ENCODE measurements at places on chromosomes 1 and 21. TPM values are rescaled to one million over a fixed set of nuclear protein-coding genes. Genes with fewer than 3 reads are reported as not detected.

GRCh38 chr1:27117733-27118439 is 37.0 kb downstream of the SLC9A1 start:
- no peak for DNase-seq

GRCh38 chr1:170669586-170670530 is 5.9 kb downstream of the PRRX1 start:
- no peak for DNase-seq

DNA sequence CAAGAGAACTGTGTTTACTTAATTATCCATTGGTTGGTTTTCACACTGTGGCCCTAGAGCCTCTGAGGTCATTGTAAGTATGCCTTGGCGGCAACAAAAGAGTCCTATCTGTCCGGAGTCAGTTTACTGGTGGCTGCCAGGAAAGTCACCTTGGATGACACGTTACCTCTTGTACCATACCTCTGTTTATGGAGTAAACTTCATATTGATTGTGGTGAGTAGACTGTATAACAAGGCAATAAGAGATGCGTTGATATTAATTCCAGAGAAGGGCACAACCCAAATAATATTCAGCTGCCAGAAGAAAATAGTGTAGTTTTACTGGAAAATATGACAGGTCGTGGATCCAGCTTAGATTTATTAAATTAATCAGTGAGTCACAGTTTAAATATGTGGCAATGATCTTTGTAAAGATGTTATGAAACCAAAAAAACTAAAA is 20.4 kb upstream of the KIF14 start:
- no peak for DNase-seq

DNA sequence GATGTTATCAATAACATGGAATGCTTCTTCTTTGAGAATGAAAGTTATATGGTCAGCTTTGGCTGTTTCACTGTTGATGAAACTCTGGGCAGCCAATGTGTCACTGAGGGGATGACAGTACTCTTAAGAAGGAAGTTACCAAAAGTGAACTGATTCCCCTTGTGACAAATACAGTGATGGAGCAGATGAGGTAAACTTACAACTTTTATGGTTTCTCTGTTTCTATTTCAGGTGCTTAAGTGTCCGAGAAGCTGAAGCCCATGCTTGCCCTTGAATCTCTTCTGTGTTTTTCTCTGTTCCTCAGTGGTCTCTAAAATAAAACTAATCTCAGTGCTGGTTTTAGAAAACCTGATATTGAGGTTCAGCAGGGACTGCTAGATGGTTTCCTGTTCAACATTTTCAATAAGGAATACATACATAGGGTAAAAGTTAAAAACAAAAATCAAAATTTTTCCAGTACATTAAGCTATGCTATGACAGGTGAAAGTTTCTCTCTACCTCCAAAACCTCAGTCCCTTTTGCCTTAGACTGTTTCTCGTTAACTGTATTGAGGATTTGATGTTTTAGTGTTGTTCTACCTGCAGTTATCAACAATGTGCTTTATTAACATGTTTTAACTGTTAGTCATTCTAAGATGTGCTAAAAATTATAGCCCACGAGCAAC is 454.4 kb upstream of the ADGRL4 start:
- DNase-seq = no peak

- no peak for DNase-seq
Observed at GRCh38 chr1:91696321-91696720, 189.6 kb downstream of the TGFBR3 start.

DNA sequence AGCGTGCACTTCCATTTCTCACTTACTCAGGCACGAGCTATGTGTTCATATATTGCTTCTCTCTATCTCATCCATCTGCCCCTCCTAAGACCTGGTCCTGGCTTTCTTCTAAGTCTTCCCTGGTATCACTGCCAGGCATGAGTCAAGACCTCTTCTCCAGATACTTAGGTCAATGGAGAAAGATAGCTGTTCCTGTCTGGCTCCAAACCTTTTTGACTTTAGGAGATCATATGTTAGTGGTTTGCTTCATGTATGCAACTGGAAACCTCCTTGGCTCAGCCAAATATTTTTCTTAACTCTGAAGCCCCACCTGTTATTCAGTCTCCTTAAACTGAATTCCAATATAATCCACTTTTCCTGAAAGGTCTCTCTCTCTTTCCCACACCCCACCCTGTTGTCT is 211.6 kb upstream of the PTBP2 start:
- no peak for DNase-seq

DNA sequence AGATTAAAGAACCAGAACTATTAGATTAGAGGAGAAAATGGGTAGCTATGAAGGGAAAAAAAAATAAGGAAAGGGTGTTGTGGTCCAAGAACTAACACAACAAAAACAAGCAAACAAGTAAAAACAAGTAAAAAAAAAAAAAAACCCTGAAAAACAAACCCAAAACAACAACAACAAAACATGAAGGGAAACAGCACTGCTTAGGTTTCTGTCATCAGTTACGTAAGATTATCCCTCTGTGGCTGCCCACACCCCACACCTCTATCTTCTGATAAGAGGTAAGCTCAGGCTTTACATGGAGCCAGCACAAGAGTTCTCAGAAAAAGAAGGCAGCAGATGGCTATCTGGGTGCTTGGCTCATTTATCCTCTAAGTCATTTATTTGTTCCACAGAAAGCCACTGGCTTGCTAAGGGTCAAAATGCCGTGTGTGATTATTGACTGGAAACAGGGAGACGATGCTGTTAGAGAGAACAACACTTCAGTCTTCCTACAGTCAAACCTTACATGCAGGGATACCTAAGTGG is 57.5 kb downstream of the KIAA0319L start:
- no peak for DNase-seq

GRCh38 chr1:46223472-46223943 is 20.4 kb downstream of the LURAP1 start:
- DNase-seq = peak; percentile 49

DNA sequence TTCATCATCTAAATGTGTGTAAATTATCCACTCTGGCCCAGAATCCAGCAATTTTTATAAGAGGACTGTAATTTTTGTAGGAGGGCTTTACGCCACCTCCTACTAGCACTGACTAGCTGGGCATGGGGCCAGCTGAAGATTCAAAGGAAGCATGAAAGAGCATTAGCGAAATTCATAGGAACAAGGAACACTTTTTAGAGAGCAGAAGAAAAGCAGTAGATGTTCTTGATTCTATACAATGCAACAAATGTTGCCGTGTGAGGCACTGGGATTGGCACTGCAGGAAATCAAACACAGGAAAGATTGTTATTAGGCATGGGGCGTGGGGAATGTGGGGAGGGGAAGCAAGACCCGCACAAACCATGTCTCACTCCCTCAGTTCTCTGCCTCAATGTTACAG is 58.4 kb upstream of the PARP1 start:
- DNase-seq = no peak

DNA sequence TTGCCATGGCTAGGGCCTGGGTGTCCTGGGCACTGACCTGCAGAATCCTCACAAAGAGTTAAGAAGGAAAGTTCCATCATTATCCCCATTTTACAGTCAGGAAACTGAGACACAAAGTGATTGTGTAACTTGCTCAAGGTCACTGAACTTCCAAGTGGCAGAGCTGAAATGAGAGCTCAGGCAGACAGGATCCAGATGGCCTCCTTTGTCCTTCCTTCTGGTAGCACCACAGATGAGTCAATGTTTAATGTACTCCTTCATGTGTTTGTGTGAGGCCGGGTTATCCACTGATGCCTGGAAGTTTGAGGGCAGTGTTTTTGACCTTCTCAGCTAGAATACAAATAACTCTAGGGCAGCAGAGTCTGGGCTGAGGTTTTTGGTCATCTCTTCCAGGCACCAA is 207.0 kb downstream of the TNR start:
- no peak for DNase-seq

DNA sequence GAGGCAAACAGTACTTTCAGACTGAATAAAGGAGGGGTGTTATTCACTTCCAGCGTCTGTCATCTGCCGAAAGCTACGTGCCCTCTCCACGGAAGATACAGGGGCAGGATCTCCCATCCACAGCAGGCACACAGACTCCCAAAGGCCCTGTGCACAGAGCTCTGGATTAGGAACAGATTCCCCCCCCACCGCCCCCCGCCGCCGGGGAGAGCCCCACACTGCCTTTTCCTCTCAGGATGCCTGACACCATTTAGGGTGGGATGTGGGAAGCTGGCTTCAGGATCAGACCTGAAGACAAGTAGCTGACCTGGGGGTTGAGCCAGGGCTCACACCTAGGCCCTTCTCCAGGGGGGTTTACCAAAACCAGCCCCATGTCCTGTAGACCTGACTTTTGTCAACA is 8.4 kb upstream of the TCP10L start:
- no peak for DNase-seq

DNA sequence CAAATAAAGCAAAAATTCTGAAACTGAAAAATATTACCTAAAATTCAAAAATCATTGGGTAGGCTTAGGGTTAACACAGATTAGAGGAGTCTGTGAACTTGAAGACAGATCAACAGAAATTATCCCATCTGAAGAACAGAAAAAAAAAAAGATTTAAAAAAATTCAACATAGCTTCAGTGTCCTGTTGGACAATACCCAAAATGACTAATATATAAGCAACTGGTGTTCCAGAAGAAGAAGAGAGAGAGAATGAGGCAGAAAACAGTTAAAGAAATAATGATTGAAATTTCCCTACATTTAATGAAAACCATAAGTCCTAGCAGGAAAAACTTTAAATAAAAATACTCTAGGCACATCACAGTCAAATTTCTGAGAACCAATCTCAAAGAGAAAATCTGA is 31.5 kb downstream of the TMCO1 start:
- DNase-seq = no peak

DNA sequence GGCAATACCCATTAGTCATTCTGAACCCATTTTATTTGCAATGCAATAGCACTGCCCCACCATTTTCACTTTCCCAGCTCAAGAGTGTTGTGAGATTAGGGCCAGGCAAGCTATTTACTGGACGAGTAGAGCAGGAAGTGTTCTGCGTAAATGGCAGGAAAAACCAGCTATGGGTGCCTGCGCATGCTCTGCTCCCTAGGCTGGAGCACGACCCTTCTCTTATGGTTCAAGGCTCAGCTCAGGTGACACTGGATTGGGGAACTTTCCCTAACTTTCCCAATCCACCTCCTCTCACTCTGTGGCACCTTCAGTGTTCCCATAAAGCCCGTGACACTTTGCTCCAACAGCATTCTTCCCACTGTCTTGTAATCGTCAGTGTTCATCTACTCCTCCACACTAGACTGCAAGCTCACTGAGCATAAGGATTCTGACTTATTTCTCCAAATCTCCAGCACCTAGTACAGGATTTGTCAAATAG is 3.6 kb upstream of the MAN1A2 start:
- DNase-seq = no peak

DNA sequence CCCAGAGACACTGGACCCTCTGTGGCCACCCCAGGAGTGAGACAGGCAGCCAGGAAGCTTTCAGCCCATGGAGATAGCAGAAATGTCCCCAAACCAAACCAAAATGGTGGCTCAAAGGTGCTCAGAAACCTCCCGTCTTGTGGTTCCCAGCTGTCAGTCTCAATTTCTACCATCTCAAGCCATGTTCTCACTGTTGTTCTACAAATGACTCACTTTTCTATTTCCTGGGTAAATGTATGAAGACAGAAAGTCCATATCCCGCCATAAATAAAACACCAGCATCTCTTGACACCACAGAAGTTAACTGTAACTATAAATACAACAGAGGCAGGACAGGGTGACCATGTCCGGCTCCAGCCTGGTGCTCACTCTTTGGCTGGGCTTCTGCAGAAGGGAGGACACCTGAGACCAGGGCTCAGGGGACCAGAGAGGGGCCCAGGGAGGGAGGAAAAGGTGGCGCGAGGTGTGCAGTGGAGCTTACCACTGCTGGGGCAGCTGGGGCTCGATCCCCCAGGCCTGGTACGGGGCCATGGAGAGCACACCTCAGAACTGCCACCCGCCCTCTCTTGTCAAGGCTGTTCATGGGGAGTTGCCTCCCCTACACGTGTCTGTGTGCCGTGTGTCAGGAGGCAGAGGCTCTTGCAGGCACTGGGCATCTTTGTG is 43.6 kb downstream of the EPHB2 start:
- no peak for DNase-seq

- DNase-seq = no peak
Observed at GRCh38 chr1:100769906-100770646, 50.5 kb downstream of the VCAM1 start.

- no peak for DNase-seq
Observed at GRCh38 chr1:111948209-111949171, 41.0 kb downstream of the KCND3 start.

DNA sequence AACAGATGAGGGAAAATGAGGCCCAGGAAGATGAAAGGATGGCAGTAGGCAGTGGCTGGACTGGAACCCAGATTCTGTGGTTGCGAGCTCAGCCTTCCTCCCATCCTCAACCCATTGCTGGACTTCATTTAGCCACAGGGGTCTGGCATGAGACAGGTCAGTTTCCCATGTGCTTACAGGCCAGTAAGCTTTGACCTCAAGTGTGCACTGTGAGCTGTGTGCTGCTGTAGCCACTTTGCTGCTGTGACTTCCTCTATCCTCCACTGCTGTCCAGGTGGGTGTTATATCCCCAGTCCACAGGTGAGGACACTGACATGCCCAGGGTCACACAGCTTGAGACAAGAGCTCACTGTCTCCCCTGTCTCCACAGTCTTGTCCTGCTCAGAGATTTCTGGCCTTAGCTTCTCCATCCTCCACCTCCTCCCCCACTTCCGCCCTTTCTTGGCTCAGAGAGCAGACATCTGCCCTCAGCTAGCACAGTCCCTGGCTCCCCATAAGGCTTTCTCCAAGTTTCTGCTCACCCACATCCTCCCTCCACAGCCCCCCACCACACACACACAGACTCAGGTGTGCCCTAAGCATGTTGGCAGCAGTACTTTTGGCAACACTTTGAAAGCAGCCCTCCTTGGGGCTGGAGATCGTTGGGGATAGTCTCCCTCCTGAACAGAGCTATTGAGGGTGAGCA is 7.3 kb downstream of the IGSF21 start:
- DNase-seq = no peak

DNA sequence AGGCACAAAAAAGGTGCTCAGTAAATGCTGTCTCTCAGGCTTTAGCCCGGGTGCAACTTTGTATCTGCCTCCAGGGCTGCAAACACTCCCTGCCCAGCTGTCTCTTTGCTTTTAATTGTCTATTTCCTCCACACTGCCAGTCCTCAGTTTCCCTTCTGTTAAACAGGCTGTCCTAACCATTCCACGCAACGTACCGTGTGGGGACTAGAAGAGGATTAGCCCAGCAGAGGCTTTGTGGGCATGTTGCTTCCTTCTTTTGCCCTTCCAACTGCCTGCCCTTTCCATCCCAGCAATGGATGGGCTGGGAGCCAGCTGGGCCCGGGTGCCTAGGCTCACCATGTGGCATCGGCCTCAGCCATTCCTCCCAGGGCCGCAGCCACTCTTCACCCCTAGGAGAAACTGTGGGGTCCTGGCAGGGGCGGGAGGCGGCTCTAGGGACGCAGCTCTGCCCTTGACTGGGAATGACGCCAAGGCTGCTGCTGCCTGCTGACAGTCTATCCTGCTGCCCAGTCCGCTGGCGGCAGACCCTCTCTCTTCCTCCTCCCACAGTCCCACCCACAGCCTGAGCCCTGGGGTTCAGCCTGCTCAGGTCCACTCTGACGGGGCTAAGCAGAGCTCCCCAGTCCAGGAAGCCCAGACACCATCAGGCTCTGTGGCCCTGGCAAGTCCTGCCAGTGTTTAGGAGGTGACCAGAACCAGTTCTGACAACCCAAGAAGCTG is 40.6 kb upstream of the LRP8 start:
- no peak for DNase-seq

Gene KCNQ4
- 0.06 TPM for polyA plus RNA-seq

Gene OR6N1
- polyA plus RNA-seq = not detected

Gene FALEC
- polyA plus RNA-seq = 0.17 TPM

Gene HMCN1
- 16.2 TPM for polyA plus RNA-seq

Gene CCDC30
- 0.38 TPM for polyA plus RNA-seq

Gene TMEM200B
- polyA plus RNA-seq = 16.3 TPM

Gene IL23R
- polyA plus RNA-seq = not detected

Gene RPE65
- polyA plus RNA-seq = not detected
